ENCODE measurements at places on chromosomes 7 and 10.

DNA sequence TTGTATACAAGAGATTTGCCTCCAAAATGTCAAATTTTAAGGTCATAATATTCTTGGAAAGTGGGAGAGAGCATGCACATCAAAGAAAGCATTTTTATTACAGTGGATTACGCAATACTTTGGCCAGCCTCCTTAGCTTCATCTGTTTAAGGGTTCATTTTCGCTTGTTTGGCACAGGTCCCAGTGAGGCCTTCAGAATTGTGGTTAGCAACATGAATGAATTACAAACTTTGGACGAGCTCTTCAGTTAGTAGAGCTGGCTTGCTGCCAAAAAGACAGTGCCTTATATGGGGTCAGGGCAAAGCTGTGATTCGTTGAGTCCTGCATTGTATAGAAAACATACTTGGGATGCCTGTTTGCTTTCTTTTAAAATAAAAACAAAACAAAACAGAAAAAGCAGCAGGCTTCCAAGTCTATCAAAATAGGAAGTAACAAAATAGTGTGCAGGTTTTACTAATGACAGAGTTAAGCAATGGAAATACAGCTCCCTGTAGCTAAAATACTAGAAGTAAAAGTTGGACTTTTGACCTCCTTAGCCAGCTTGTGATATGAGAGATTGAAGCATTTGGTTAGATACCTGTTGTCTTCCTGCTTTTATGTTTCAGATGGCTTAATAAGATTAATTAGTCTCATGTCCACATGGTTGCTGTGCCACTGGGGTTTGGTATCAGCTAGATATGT, 190.8 kb downstream of the MLLT10 start:
- no peak for DNase-seq

- DNase-seq, result no peak
These were observed 12.3 kb downstream of the STAMBPL1 start for GRCh38 chr10:88892222-88892967.

DNA sequence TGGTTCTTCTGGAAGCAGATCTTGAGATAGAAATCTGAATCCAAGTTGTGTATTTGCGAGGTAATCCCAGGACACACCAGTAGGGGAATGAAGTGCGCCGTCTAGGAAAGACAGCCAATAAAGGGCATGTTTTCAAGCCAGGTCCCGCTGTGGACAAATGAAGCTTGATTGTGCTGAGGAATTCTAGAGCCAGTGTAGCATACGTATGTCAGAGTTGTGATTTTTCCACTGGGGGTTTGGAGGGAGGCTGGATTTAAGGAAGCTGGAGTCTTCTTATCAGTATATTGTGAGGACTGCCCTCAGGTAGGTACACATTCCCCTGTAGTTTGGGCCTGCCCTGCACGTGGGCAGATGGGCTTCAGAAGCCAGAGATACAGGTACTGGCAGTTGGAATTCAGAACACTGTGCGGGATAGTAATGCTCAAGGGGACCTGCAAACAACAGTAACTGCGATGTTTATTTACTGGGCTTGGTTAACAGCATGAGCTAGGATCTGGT, 50.9 kb downstream of the GALNT11 start:
- DNase-seq, result no peak

GRCh38 chr7:14324767-14325166, 335.3 kb upstream of the ETV1 start:
- DNase-seq, result no peak

GRCh38 chr10:6473430-6473829, 106.6 kb downstream of the PRKCQ start:
- DNase-seq, result no peak

- no peak for DNase-seq
These were observed 83.3 kb downstream of the DLG5 start for GRCh38 chr10:77843264-77843663.

DNA sequence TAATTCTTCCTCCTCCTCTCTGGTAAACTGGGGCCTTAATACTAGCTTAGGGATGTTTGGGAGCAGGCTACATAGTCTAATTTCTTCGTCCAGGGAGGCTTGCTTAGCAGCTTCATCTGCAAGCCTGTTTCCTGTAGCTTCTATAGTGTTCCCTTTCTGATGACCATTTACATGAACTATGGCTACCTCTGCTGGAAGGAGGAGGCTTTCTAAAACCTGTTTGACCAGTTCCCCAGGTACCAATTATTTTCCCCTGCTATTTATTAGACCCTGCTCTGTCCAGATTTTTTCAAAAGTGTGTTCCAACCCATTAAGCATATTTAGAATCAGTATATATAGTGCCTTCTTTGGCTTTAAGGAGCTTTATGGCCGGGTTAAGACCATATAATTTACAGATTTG, 38.8 kb upstream of the DNAH11 start:
- DNase-seq, result no peak

DNA sequence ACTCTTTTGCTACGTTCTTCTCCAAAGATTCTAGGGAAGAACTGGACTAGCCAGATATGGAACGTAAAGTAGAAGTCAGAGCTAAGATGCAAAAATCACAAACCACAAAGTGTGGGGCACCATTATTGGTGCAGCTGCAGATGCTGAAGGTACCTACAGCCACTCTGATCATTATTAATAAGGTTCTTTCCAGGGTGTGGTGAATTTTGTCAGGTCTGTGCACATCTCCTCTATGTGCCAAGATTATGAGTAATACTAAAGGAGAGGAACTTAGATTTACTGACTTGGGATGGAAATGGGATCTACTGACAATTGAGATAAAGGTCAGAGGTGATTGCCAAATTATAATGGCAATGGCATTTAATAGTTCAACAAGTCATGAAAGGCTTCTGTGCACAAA, 148.2 kb downstream of the RAPGEF5 start:
- DNase-seq, result no peak

GRCh38 chr7:74449809-74450397, 3.8 kb upstream of the GTF2IRD1 start:
- no peak for DNase-seq

DNA sequence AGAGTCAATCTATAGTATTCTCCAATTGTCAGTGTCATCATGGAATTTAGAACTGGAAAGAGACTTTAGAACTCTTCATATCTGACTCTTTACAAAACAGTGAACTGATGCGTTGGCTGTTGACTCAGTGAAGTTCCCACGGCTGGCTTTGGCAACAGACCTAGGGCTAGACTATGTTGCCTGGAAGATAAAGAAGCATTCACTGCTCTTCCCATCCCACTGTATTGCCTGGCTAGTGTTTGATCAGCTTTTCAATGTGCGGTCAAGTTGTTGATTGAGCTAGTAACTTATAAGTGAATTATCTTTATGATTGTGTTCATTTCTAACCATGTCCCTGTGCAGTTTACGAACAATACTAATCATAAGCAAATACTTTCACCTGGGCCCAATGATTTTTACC, 365.7 kb upstream of the LRGUK start:
- no peak for DNase-seq

DNA sequence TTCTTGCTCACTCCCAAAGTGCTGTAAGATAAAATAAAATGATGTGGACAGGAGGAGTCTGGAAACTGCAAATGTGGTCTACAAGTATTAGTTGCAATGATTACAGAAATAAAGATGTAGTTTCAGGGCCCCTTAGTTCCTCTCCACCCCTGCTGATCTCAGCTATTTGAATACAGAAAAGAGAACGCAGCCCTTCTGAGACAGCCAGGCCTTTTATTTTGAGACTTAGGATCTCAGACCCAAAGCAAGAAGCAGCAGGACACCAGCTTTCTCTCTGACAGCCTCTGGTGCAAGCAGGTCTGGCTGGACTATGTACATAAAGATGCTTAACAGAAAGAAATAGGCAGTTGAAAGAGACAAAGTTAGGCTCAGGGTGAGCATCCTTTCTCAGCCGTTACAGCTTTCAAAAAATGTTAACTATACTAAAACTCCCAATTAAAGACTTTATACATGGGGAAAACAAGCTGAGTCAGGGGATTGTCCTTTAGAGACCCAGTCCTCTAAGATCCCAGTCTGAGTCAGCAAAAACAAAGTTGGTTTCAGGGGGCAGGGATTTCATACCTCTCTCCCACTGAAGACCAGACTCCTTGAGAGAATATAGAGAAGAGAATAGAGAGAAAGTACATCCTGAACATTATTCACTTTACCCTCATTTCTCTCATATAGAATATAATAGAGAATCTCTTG, 220.4 kb downstream of the TMEM178B start:
- DNase-seq, result no peak

DNA sequence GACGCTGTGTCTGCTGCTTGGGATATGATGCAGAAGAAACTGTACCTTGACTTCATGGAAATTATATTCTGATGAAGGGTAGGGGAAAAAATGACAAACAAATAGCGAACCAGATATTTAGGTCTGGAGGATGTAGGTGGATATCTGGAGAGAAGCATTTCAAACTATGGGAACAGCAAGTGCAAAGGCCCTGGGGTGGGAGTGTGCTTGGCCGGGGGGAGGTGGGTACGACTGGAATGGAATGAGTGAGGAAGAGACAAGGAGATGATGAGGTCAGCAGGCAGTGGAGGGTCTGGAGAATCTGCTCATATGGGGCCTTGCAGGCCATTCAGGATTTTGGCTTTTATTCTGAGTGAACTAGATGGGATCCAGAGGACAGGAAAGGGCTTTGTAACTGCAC, 65.2 kb downstream of the TLL2 start:
- no peak for DNase-seq

DNA sequence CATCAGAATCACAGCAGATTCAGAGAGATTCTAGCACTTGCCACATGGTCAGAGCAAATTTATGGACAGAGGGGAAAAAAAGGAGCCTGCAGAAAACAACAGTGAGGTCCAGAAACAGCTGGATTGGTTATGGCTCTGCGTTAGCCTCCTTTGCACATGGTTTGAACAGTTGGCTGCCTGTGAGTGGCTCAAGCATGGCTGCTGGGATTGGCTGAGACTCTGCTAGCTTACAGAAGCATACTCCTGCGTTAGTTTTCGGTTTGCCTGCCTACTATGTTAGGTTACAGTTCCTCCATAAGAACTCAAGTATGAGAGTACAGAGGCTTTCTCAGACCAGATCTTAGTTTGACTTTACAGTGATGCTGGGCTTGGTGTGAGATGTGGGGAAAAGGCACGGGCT, 80.7 kb upstream of the WDR11 start:
- DNase-seq, result no peak

- no peak for DNase-seq
These were observed 124.6 kb downstream of the PARD3 start for GRCh38 chr10:34690383-34691049.

DNA sequence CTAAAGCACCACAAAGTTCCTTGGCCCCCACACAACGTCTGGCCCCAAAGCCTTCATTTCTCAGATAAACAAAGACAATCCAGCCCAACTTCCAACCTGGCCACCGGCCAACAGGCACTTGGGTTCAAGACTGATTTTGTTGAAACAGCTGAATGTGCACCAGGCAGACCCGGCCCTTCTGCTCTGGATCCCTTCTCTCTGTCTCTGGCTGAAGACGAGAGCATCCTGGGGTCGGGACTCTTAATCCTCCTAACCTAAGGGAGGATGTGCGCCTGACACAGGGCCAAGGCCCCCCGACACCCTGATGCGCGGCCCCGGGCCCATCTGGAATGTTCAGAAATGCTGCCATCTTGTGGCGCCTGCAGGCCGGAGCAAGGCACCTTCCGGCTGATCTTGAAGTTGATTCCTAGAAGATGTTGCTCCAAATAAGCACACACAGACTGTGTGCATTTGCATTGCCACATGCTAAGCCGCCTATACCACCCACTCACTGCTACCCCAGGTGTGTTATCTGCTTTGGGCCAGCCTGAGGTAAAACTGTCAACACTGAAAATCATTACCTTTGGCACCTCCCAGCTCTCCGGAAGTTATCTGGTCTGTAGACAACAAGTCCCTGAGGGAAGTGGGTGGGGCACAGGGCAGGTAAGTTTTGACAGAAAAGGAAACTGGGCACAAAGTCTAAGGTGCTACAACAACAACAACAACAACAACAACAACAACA, 98.4 kb upstream of the HABP2 start:
- DNase-seq, result peak; percentile 78

GRCh38 chr7:100469227-100470044, 5.4 kb upstream of the SPACDR start:
- DNase-seq, result no peak

GRCh38 chr7:47881256-47881655, 67.0 kb downstream of the PKD1L1 start:
- DNase-seq, result no peak

- DNase-seq, result peak; percentile 62
These were observed 276.4 kb downstream of the TCF7L2 start for GRCh38 chr10:113226399-113226798.

- DNase-seq, result no peak
These were observed 526.9 kb upstream of the VSTM2A start for GRCh38 chr7:54015251-54015650.

DNA sequence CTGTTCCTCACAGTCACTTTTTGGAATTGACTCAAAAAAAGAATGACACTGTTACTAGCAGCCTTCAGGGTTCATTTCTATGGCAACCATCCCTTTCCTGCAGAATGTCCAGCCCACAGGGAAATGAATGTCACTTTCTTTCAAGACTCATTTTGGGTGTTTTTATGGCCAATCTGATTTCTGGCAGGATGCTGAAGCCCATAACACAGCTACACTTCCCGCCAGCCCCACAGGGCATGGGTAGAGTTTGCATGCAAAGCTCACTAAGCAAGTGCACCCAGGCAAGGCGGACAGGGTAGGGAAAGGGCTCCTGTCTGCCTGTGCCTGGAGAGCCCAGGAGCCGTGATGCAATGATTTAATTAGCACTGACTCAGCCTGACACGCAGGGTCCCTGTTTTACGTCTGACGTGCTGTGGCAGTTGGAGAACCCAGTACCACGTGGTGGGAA, 26.1 kb upstream of the GPAM start:
- no peak for DNase-seq

- DNase-seq, result no peak
These were observed 716.8 kb upstream of the LRRTM3 start for GRCh38 chr10:66209025-66209424.

DNA sequence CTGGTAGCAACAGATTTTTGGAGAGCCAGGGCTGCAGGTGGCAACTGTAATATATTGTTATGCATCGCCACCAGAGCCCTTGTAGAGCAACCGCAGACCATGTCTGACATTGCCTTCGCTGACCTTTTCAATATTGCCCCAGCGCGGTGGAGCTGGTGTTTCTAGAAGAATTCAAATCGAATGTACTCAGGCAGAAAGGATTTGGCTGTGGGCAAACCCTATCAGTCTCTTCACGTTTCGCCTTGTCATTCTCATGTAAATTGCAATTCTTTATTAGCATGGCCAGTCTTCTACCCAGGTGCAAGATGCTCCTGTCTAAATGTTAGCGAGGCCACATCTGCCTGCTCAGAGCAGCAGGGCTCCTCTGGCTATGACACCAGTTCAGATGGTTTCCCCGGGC, 490.2 kb upstream of the AUTS2 start:
- no peak for DNase-seq

- DNase-seq, result no peak
These were observed 121.2 kb upstream of the TARP start for GRCh38 chr7:38394660-38395059.

GRCh38 chr10:110387983-110388686, 83.4 kb upstream of the SMNDC1 start:
- no peak for DNase-seq

- no peak for DNase-seq
These were observed 25.4 kb downstream of the PDGFA start for GRCh38 chr7:494259-494687.

GRCh38 chr10:1635340-1635739, 102.0 kb downstream of the ADARB2 start:
- no peak for DNase-seq
